Testis (tissue), 5 donors: ENCODE measurements at places on chromosomes 5 and 9.
A peak's percentile ranks its signal among the peaks of the same experiment; 100 is the strongest.

DNA sequence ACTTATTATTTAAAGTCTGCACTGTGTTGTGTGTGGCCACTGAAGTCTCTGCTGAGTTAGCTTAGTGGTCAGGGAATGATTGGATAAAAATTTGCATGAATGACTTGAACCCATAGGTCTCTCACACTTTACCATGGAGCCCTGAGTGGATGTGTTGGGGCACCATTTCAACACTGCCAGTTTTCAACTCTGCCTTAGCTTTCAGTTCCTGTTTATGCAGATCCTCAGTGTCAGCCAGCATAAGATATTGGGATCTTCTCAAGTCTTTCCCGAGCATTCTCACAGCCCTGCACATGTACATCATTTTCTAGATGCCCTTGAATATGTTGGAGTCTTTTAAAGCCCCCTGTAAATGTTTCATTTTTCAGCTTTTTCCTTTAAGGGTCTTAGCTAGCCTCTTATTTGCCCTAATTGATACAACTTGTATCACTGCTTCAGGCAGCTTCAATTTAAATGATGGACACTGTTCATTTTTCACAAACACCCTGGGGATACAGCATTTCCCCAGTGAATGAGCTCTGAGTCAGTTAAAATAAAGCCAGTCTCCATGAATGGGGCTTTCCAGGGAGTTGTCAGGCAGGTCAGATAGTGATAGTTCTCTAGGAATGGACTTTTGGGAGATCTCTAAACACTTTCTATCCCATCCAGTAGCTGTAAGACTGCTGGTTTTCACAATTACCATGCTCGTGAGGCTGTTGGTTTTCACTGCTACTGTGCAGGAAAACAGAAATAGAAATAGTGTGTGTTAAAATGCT lies 211.9 kb upstream of the PAPPA start:
- DNase-seq = no peak

- DNase-seq = no peak
Measured at GRCh38 chr9:104808035-104808614, 44.2 kb downstream of the NIPSNAP3B start.

GRCh38 chr9:88949425-88949824 lies 41.8 kb upstream of the S1PR3 start:
- peak; percentile 67 for DNase-seq

- peak; percentile 87 for DNase-seq
Measured at GRCh38 chr5:15499528-15500324, at the start of gene FBXL7. FBXL7 (plus strand) TSS chr5:15500180.

GRCh38 chr5:33854733-33855151 lies 37.0 kb downstream of the ADAMTS12 start:
- DNase-seq = peak; percentile 30

- no peak for DNase-seq
Measured at GRCh38 chr5:10527281-10527950, 36.5 kb upstream of the ANKRD33B start.

DNA sequence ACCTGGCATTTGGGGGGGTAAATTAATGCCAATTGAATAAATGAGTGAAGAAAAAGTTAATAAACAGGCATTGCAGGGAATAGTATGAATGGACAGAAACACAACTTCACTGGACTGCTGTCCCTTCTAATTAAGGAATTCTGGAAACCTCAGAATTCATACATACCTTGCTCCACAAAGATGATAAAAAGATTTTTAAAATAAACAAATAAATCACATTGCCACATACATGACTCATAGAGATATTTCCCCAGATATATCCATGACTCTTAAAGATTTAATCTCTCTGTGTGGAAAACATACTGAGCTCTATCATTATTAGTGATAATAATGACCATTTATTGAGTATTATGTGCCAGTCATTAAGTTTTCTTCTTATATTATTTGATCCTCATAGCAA lies 469.0 kb upstream of the MEF2C start:
- no peak for DNase-seq

- DNase-seq = no peak
Measured at GRCh38 chr5:56649569-56649968, 165.8 kb upstream of the MAP3K1 start.

- no peak for DNase-seq
Measured at GRCh38 chr5:56247592-56247991, 14.5 kb upstream of the ANKRD55 start.

DNA sequence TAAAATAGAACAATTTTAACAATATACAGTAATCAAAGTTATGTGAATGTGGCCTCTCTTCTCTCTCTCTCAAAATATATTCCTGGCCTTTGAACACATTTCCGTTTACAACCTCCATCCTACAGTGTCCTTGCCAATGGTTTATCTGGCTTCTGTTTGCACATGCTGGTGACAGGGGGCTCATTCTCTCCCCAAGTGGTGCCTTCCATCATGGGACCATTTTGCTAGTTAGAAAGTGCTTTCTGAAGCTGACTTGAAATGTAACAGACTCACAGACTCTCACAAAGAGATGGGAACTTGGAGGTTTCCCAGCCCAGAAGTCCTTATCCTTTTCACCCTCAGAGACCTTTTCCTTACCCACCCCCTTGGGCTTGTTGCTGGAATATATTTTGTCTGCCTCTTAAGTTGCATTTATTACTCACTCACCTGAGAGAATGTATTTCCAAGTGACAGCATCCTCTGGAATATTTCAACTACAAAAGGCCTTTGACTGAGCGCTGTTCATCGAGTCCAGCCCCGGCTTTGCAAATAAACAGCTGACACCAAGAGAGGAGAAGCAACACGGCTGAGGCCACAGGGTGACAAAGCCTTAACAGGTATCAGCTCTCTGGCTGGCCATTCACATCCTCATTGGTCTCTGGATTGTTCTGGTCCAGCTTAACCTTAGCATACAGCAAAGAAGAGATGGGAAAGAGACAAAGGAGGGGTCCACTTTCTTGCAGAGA lies 17.5 kb upstream of the ALDH1B1 start:
- DNase-seq = no peak

DNA sequence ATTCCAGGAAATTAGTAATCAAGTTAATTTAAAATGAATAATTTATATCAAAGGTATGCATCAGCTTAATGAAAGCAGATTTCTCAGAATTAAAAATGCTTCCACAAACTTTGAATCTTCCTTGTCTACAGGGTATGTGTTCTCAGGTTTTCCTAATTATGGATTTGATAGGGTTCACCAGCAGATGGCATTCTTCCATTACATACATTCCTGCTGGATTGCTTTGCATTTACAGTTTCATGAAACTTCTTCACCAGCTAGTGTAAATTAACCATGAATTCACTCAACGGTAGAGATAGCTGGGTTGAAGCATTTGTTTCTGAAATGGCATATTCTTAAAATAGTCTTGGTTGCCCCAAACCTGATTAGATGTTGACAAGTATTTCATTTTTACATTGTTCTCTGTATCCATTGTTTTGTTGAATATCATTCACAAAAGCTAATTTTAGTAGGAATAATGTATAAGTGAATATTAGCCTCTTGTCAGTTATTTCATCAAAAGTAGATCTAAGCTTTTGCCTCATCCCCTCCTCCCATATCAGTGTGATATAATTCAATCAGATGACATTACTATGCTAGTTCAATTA lies 68.7 kb upstream of the WDR41 start:
- DNase-seq = no peak

DNA sequence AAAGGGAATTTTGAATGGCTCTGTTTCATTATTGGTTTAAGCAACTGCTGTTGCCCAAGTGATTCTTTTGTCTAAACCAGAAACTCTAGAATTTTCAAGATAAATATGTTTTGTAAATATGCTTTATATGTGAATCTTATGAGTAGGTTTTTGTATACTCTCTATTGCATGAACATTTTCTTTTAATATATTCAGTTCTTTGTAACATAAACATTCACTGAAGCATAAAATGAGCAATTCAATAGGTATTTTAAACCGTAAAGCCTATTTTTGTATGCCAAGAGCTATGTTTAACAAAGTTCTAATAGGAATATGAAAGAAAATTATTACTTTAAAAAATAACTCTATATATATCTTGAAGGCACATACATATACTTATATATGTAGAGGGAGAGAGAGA lies 293.1 kb downstream of the PSAT1 start:
- DNase-seq = no peak
